Natural killer cell treated with Interleukin-12 subunit alpha and Interleukin-12 subunit beta and Interleukin-15 and Interleukin-18, amount 100 ng/mL, for 72 hours (primary cell): ENCODE measurements at places on chromosomes 6 and 20. TPM values are rescaled to one million over a fixed set of nuclear protein-coding genes. Genes with fewer than 3 reads are reported as not detected.
A peak's percentile ranks its signal among the peaks of the same experiment; 100 is the strongest.

DNA sequence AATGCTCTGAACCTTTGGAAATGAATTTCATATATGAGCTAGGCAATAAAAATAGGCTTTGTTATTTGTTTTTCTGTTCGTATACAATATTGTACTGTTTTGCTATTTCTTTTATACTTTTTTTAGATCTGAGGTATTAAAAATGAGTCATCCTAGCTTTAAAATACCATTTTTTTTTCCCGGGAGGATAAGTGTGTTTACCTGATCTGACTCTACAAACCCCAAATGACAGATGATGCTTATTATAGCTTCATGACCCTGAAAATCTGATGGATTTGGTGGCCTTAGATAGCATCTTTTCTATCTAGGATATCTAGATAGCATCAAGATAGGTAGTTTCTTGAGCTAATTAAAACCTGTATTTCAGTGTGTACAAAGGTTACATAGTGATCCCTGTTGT is 206.4 kb downstream of the DTNBP1 start:
- no peaks in the 10 kb centered on the region for H3K36me3 ChIP-seq
- H3K4me3 ChIP-seq = no peak overlapping the region
- H3K27me3 ChIP-seq = no peaks in the 10 kb centered on the region
- peaks cover 62% of the 10 kb centered on the region for H3K4me1 ChIP-seq
- no peak for DNase-seq

DNA sequence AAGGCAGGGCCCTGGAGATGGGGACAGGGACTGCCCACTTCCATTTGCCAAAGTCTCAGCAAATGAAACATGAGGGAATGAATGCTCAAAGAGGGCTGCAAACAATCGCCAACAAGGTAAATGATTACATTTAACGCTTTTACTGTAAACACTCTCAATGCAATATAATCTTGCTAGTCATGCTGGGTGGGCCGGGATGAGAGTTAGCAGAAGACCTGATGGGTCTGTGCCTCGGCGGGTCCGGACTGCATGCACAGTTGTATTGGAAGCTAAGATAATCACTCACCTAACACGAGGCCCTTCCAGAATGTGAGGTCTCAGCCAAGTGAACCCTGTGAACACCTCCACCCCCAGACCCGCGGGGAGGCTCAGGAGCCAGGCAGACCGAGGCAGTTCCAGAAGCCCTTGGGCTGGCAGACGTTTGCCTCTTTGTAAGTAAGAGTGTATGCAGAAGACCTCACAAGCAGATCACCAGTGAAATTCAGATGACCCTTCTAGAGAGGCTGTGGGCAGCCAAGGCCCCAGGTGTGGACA is 4.7 kb upstream of the SLCO4A1 start:
- H3K27me3 ChIP-seq = peaks cover 23% of the 10 kb centered on the region
- no peak for DNase-seq
- H3K36me3 ChIP-seq = no peaks in the 10 kb centered on the region
- H3K4me3 ChIP-seq = no peak overlapping the region
- peaks cover 10% of the 10 kb centered on the region for H3K4me1 ChIP-seq

GRCh38 chr6:125529061-125529460 is 220.4 kb upstream of the HEY2 start:
- H3K27me3 ChIP-seq = peaks cover 50% of the 10 kb centered on the region
- H3K36me3 ChIP-seq = no peaks in the 10 kb centered on the region
- H3K4me3 ChIP-seq = no peak overlapping the region

GRCh38 chr20:31568773-31569162 is 36.3 kb upstream of the ID1 start:
- H3K36me3 ChIP-seq = no peaks in the 10 kb centered on the region
- no peak overlapping the region for H3K4me3 ChIP-seq
- peaks cover 15% of the 10 kb centered on the region for H3K4me1 ChIP-seq
- DNase-seq = no peak

DNA sequence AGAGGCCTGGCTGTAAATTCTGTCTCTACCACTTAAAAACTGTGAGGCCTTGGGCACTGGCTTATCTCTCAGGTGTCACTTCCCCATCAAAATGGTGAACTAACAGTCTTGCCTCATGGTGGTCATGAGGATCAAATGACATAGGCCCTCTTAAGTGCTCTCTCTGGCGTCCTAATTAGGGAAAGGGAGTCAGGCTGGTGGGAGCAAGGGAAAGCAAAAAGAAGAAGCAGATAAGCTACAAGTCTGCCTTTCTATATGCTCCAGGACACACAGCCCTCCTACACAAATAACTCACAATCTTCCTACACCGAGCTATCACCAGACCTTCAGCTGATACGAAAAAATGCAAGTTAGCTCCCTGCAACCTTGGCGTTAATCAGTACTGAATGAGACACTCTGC is 19.5 kb upstream of the SLC22A16 start:
- DNase-seq = no peak
- no peak overlapping the region for H3K27ac ChIP-seq
- no peaks in the 10 kb centered on the region for H3K4me1 ChIP-seq
- no peak overlapping the region for H3K4me3 ChIP-seq

GRCh38 chr20:363319-364078 is 16.6 kb downstream of the NRSN2 start:
- no peaks in the 10 kb centered on the region for H3K36me3 ChIP-seq
- DNase-seq = no peak
- H3K4me3 ChIP-seq = no peak overlapping the region
- H3K27me3 ChIP-seq = peaks cover 13% of the 10 kb centered on the region

GRCh38 chr6:15443119-15443830 is 197.4 kb downstream of the JARID2 start:
- no peak overlapping the region for H3K4me3 ChIP-seq
- no peaks in the 10 kb centered on the region for H3K36me3 ChIP-seq
- no peak for DNase-seq

DNA sequence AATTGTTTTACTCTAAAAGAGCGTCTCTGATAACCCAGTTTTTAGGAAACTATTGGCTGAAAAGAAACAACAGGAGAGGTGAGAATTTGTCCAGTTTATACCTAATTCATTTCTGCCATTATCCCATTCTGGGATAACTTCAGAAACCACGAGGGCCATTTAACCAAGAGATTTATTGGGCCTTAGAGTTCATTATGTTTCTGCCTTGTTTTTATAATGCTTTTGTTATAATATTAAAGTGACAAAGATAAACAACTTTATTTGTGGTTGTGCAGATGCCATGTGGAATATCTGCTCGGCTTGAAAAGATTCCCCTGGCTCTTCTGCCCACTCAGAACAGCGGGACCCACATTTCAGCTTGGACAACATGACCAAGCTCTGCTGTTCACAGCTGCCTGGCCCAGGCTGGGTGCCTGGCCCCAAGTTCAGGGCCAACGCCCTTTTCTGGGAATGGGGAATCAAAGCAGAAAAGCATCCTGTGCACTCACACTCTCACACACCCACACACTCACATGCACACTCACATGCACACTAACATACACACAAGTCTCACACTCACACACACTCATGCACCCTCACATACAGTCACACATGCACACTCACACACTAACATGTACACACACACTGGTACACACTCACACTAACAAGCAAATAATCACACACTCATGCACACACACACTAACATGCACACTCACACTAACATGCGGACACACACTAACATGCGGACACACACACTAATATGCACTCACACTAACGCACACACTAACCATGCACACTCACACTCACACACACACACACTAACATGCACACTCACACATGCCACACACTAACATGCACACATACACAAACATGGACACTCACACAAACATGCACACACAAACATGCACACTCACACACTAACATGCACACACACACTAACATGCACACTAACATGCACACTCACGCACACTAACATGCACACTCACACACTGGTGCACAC is 86.7 kb upstream of the NEDD9 start:
- peak overlapping the region; percentile 62 for H3K4me3 ChIP-seq
- H3K36me3 ChIP-seq = peaks cover 29% of the 10 kb centered on the region
- no peak for DNase-seq

DNA sequence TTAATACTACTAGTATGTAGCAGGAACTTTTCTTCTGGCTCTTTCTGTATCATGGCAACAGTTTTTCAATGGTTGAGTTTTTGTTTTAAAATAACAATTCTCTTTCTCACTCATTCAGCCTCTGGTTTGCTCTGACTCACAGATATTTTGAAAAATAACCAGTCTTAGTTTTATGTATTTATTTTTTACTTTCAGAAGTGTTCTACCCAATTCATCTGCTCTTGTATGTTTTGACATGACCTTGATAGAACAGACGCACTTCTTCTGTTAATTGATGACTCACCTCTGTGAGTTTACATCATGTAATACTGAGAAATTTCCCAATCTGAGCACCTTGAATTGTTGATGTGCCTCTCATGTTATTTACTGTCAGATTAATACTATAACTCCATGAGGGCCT is 178.9 kb downstream of the SASH1 start:
- peak overlapping the region; percentile 28 for H3K27ac ChIP-seq
- peak overlapping the region; percentile 6 for H3K4me3 ChIP-seq
- DNase-seq = no peak
- H3K27me3 ChIP-seq = peaks cover 7% of the 10 kb centered on the region

- H3K27ac ChIP-seq = no peak overlapping the region
- no peak overlapping the region for H3K4me3 ChIP-seq
- no peaks in the 10 kb centered on the region for H3K4me1 ChIP-seq
- no peaks in the 10 kb centered on the region for H3K36me3 ChIP-seq
Observed at GRCh38 chr20:47982574-47983360, 197.5 kb upstream of the SULF2 start.

DNA sequence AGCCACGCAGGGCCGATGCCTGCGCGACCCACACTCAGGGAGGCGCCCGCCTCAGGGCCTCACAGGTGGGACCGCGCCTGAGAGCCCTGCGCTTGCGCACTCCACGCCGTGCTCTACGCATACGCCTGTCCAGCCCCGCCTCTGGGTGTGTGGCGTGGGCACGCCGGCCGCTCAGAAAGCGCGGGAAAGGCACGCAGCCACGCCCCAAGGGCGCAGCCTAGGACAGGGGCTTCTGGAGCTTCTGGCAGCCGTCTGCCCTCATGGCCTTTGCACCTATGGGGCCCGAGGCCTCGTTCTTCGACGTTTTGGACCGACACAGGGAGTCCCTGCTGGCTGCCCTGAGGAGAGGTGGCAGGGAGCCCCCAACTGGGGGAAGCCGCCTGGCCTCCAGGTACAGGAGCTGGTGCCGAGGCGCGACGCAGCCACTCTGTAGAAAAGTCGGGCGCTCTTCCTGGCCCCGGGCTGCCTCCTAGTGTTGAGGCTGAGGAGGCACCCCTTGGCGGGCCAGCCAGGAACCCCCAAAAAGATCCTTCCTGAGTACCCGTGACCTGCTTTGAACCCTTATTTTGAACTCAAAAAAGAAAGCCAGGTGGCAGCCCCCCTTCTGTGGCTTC is at the start of gene SPO11:
Gene SPO11, plus strand, starts transcription at position 196 of the 614 bp plus-strand sequence. Its CDS starts 65 bp downstream, at position 261.
- H3K27me3 ChIP-seq = peaks cover 23% of the 10 kb centered on the region
- H3K4me1 ChIP-seq = peaks cover 5% of the 10 kb centered on the region
- no peak within 1 kb of the TSS for H3K27ac ChIP-seq
- no peaks in the 10 kb centered on the region for H3K36me3 ChIP-seq
- H3K4me3 ChIP-seq = no peak within 1 kb of the TSS

- H3K27ac ChIP-seq = no peak overlapping the region
- DNase-seq = no peak
- no peaks in the 10 kb centered on the region for H3K36me3 ChIP-seq
- no peak overlapping the region for H3K4me3 ChIP-seq
Observed at GRCh38 chr20:17482536-17482935, 48.6 kb downstream of the BFSP1 start.

Gene REM1
- not detected for total RNA-seq

Gene NNAT
- 0.71 TPM for total RNA-seq
